ENCODE measurements at places on chromosomes 12 and 14. TPM values are rescaled to one million over a fixed set of nuclear protein-coding genes. Genes with fewer than 3 reads are reported as not detected.

The HCAR1 gene
- under 0.01 TPM for total RNA-seq

The RGS6 gene
- total RNA-seq = not detected

The SLC38A1 gene
- 201 TPM for total RNA-seq

The TMEM179 gene
- total RNA-seq = 0.65 TPM

The WIF1 gene
- not detected for total RNA-seq

The SDSL gene
- total RNA-seq = 2.0 TPM

The PPP2R3C gene
- total RNA-seq = 37.7 TPM

The ZCRB1 gene
- 25.5 TPM for total RNA-seq
